ENCODE measurements at places on chromosomes 7 and 10.

DNA sequence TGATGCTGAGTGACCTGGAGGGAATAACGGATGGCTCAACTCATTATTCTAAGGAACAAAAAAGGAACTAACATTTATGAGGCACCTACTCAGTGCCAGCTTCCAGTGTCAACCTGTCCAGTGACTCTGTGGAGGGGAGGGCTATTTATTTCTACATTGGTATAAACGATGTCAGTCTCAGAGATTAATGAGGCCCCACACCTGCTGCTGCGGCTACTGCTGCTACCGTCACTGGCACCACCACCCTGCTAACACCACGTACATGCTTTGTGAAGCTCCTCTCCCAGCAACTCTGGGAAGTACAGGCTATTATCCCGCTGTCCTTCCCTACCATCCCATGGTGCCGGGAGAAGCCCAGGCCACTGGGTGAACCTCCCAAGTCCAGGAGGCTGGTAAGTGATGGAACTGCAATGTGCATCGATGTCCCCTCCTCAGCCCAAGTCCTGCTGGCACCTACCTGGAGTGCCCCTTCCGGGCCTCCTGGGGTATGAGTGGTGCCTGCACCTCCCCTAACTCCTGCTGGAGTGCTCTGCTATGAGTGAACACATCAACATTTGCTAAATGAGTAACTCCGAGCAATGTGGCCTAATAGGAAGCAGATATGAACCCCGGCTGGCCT is 101.5 kb downstream of the ARHGAP22 start:
- DNase-seq, result no peak

- DNase-seq, result peak; percentile 18
Observed at GRCh38 chr10:28838908-28839307, 161.6 kb downstream of the BAMBI start.

GRCh38 chr7:51792796-51793195 is 476.2 kb upstream of the COBL start:
- DNase-seq, result no peak

DNA sequence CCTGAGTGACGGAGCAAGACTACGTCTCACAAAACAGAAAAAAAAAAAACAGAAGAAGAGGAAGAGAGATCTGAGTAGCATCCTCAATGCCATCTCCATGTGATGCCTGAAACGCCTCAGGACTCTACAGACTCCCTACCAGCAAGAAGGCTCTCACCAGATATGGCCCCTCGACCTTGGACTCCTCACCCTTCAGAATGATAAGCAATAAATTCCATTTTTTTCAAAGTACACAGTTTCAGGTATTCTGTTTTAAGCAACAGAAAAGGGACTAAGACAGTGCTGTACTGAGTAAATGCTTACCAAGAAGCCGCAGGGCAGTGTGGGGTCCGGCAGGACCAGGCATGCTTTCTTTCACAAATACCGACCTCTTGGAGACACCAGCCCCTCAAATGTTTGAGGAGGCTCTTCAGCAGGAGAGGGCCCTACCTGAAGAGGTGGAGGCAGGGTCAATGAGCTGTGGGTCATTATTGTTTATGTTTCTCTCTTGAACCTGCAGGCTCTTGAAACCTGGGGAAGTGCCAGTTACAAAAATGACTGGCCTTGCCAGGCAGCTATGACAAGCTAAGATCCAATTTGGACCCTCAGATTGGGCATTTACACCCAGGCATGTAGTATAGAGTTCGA is 204.1 kb upstream of the LYZL1 start:
- DNase-seq, result no peak

GRCh38 chr7:150453181-150453580 is 2.8 kb downstream of the GIMAP8 start:
- no peak for DNase-seq

- DNase-seq, result peak; percentile 95
Observed at GRCh38 chr10:73889014-73889413, 14.7 kb upstream of the CAMK2G start.

DNA sequence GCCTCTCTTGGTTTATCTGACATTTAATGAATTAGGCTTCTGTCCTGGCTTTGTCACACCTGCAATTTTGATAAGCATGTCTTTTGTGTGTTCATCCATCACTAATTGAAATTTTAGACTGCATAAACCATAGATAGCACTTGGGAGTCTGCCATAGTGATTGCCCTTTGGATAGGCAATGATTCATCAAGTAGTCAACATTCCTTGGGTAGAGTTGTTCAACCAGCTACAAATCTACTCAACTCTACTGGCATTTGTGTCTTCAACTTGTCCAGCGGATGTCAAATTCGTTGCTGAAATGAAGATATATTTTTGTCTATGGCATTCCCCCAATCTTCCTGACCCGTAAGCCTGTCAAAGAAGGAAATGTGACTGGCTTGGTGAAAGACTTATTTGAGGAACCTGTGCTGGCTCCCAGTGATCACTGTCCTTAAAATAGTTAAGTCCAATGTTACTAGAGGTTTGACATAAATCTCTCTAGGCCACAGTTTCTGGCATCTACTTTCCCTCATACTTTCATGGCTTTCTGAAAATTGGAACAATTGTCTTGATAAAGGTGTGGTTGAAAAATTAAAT is 33.7 kb upstream of the CREB5 start:
- no peak for DNase-seq

DNA sequence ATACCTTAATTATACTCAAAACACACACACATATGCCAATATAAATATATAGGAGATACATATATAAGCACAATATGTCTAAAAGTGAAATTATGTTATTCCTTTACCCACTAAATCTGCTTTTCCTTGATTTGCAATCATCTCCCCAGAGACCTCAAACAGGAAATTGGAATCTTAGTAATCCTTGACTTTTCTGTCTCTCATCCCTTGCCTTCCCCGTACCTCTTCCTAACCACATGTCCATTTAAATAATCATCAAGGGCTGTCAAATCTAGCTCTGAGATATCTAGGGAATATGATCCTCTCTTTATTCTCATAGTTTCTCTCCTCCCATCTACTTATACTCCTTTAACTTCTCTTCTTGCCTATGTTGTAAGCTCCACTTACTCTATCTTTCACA is 336.6 kb downstream of the HGF start:
- DNase-seq, result peak; percentile 27

DNA sequence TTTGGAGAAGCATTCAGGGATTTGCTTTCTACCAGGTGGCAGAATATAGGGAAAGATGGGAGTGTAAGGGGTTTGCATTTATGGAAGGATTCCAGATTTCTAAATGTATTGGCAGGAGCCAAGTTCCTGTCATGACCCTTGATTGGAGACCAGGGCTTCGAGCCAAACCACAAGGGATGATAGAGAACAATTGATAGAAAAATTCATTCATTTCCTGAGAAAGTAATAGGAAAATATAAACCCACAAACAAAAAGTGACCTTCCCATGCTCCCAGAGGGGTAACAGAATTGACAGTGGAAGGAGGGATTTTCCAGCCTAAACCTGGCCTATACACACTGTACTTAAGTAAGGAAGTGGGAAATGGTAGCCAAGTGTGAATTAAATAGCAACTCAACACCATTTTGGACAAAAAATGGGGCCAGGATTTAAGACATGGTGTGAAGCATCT is 22.4 kb upstream of the IFIT2 start:
- peak; percentile 53 for DNase-seq

DNA sequence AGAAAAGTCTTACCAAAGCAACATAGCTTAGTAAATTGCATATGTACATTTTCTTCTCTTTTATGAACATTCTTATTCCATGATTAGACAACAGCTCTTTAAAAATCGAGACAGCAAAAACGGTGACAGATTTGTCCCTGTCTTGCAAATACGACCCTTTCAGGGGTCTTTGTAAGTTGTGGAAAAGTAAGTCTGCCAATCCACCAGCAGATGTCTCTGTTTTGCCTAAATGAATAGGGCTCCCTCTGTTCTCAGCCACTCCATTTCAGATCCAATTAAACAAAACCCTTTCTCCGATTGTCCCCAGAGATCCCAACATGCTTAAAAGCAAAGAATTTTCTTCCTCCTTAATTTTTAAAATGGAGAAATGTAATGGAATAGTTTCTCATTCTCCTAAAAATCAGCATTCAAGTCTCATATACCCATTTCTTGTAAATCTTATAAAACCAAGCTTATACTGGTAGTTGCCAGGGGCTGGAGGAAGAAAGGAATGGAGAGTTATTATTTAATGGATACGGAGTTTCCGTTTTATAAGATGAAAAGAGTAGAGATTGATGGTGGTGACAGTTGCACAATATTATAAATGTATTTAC is 61.0 kb upstream of the NFE2L3 start:
- DNase-seq, result peak; percentile 59

GRCh38 chr7:91660734-91661356 is 219.7 kb downstream of the MTERF1 start:
- DNase-seq, result no peak

GRCh38 chr7:138784692-138785091 is 13.1 kb upstream of the TMEM213 start:
- DNase-seq, result no peak

- peak; percentile 41 for DNase-seq
Observed at GRCh38 chr10:14953424-14954000, 384 bp downstream of the DCLRE1C start.

- DNase-seq, result no peak
Observed at GRCh38 chr10:43953672-43954071, 305.0 kb upstream of the ZNF32 start.

- DNase-seq, result no peak
Observed at GRCh38 chr7:73330772-73331171, 2.8 kb downstream of the FKBP6 start.

- no peak for DNase-seq
Observed at GRCh38 chr7:25060487-25061055, 64.5 kb downstream of the CYCS start.

DNA sequence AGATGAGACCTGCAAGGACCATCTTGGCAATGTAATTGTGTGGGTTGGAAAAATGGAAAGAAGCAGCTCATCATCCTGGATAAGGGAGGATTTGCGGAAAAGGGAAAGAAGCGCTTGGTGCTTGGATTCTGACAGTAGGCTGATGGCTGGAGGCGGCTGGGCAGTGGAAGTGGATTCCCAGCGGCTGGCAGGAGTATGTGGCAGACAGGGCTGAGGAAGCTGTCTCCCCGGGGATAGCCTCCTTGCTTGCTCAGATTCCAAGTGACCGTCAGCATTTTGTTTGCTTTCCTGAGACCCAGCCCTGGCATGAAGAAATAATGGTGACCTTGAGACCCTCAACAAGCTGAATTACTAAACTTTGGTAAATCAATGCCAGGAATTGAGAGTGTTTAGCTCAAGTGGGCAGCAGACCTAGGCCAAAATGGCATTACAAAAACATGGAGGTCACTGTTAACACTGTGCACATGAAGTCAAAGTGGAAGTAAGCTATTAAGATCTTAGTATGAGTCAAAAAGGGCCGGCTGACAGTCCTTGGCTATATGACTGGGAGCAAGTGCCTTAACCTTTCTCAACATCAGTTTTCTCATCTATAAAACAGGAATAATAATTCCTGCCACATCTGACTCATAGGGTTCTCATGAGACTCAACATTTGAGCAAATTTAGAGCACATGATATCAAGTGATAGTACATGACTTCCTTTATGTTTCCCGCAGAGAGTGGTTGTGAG is 21.3 kb downstream of the SLC25A28 start:
- DNase-seq, result no peak

Measured in fibroblast of skin of scalp (primary cell).